Fibroblast of skin of back (primary cell): ENCODE measurements at places on chromosomes 4 and X.

DNA sequence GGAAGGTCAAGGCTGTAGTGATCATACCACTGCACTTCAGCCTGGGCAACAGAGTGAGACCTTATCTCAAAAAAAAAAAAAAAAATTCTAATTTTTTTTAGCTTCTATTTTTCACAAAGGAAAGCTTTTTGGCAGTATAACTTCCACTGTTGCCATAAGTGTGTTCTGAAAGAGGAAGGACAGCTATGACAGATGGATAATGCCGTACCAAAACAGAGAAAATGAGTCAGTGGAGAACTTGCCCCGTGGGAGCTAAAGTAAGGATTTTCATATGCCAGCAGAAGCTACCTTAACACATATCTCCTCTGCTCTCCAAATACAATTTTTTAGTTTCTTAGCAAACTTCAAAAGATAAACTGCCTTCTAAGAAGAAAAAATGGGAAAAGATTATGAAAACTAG is 43.7 kb downstream of the RPS3A start:
- DNase-seq = peak; percentile 12

GRCh38 chr4:174522183-174523024 is at the start of gene HPGD:
TSS of gene HPGD (minus strand) at chr4:174522488. CDS start at chr4:174522451, 37 bp downstream.
- peak; percentile 19 for DNase-seq

DNA sequence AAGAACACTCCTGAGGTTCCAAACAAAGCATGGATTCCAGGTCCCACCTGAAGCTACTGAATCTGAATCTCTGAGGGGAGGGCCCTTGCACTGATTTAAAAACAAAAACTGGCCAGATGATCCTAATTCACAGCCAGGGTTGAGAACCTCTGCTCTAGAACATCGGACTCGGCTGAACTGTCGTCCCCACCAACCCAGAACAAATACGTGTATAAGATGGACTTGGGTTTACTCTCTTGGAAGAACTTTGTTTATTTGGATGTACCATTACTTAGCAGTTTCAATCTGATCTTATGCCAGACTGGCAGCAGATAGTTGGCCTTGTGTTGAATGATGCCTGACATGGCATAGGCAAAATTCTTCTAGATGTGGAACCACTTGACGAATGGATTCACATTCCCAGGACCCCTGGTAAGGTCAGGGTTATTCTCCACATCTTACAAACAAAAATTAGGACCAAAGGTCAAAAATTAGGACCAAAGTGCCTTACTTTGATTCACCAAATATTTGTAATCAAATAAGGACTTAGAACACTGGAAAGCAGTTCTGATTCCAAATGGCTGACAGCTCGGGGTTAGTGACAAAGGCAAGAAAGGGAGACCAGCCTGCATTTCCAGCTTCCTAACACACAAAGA is 29.0 kb downstream of the CHST7 start:
- DNase-seq = no peak

DNA sequence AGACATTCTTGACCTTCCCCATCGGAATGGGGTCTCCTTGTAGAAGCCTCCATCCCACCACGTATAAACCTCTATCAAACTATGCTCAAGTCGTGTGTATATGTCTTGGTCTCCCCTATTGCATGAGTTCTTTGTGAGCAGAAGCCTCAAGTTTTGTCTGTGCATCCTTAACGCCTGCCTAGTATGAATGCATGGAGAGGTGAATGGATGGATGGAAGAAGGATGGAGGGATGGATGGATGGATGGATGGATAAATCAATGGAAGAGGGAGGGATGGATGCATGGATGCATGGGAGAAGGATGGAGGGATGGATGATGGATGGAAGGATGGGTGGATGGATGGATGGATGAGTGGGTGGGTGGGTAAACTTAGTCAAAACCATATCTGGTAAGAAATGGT is 17.0 kb upstream of the CCKAR start:
- no peak for DNase-seq

DNA sequence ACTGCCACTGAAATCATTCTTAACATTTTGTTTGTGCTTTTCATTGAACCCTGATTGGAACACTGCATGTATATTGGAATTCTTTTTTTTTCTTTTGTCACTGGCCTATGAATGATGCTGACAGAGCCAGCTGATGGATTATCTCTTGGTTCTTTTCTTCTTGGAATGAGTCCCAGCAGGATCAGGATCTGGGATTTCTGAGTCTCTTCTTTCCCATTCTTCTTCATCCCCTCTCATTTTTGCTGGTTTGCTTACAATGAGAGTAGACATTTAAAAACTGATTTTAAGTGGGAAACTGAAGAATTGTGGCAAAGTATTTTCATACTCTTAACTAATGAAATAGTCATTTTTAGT is 9.0 kb downstream of the DCUN1D4 start:
- DNase-seq = no peak

DNA sequence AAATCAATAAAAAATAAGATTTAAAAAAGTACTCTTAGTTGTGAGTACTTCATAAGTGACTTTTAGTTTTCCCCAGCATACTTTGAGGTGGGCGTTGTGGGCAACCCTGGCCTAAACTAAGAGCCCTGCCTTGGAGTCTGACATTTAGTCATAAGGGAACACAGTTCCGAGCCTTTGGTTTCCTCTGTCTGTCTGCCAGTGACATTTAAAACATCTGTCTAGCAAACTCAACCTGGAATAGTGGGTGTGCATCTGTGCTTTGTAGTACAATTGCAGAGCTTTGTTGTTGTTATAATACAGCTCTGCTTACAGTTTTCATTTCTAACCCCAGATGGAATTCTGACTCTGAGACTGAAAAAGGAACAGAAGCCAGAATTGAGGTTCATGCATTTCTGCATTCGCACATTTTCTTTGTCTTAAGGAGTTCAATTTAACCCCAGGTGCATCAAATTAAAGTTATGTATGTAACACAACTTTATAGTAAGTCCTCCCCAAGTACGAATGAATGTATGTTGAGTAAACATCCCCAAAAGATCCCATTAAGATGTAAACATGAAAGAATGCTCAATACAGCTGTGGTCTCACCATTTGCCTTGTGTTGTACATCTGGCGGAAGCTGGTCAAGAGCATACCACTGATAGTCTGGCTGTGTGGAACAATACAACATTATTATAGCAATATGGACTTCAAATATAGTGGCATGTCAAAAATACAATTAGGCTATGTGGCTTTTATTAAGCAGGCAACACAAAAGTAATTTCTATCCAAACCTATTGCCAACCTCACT is 25.9 kb downstream of the TNIP3 start:
- DNase-seq = no peak

DNA sequence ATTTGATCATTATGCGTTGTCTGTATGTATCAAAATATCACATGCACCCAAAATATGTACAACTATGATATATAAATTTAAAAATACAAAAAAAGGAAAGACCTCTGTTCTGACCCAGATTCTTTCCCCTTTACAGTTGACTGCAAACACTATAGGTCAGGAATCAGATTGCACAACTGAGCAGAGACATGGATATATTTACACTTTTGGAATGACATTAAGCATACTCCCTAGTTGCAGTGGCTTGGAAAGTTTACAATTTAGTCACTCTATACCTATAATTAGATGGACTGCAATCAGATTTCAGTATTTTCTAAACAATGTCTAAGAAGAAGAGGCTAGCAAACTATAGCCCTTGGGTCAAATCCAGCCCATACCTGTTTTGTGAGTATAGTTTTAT is 98.5 kb upstream of the INPP4B start:
- no peak for DNase-seq

DNA sequence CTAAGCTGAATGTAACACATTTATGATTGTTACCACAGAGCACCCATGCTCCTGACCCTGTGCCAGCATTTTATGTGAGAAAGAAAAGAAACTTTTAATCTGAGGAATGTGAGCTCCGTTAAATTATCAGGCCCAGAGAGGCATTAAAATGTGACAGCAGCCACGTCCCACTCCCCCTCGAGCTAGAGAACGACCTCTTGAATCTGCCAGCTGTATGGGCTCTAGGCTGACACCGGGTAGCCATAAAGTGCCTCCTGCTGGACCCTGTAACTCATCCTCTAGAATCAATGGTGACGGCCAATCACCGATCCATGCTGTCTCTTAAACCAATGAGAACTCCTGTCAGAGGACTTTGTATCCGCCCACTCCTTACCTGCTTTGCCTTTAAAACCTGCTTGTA is 110.2 kb upstream of the ADRA2C start:
- DNase-seq = peak; percentile 13

DNA sequence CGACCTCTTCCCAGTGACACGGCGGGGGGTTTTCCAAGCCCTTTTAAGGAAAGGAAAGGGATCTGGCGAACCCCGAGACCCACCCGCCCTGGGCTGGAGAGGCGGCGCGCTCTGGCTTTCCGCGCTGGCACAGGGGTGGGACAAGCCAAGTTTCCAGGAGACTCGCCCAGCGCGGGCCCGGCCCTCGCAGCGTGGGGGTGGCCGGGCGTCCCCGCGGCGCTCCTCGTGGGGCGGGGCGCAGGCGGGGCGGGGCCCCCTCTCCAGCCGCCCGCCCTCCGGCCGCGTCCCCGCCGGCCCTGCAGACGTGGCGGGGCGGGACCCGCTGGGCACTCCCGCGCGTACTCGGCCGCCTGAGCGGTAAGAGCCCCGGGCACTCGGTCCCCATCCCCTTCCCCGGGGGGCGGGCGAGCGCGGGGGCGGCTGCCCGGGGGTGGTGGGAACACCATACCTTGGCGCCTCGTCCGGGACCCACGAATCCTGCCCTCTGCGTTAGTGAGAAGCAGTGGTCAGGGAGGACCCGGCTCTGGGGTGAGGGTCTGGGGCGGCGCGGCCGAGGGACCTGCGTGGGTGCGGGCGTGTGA is at the start of gene FAM114A1:
Gene FAM114A1, plus strand, starts transcription at position 329 of the 581 bp plus-strand sequence. CDS start 10,273 bp downstream, outside the sequence.
- DNase-seq = peak; percentile 92

- peak; percentile 84 for DNase-seq
Measured at GRCh38 chrX:12974796-12975669, at the start of gene TMSB4X. TSS of gene TMSB4X (plus strand) at chrX:12975110.

DNA sequence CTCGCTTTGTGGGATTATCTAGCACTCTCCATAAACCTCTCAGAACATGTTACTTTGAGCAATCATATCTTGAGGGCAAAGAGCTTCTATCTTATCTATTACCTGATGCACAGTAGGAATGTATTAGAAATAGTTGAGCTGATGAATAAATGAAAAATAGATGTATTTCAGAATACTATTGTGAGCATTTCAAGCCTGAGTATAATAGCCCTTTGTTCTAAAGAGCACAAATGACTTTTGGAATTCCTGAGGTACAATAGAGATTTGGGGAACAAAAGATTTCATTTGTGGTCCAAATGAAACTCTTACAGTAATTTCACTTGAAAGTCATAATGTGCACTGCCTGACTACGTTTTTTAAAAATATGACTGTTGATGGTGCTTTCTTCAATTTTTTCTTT is 159.5 kb downstream of the UGT8 start:
- DNase-seq = no peak

DNA sequence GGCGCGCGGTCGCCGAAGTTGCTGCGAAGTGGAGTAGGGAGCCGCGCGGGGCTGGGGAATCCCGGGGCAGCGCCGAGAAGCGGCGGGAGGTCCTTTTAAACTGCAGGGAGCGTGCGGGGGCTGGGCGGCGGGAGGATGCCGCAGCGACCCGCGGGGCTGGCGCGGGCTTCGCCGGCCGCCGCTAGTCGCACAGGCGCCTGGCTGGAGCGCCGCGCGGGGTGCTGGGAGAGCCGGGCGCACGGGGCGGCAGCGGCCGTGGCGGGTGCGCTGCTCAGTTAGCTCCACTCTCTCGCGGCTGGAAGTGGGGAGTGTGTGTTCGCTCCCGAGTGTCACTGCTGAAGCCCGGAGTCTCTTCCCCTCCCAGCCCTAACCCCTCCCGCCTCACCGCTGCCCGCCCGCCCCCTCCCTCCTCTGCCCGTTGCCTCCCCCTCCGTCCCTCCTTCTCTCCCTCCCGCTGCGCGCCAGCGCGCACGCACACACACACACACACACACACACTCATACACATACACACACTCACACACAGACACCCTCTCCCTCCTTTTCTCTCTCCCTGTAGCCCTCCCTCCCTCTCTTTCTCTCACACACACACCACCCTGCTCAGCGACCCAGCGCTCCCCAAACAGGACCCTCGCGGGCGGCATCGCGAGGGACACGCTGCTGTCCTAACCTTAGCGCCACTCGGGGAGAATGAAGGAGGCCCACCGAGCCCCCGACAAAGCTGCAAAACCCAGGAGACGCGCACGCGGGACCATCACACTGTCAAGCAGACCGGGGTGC is at the start of gene NDNF:
Gene NDNF, minus strand, starts transcription at position 312 of the 780 bp plus-strand sequence. CDS start 26,698 bp downstream, outside the sequence.
- peak; percentile 60 for DNase-seq

DNA sequence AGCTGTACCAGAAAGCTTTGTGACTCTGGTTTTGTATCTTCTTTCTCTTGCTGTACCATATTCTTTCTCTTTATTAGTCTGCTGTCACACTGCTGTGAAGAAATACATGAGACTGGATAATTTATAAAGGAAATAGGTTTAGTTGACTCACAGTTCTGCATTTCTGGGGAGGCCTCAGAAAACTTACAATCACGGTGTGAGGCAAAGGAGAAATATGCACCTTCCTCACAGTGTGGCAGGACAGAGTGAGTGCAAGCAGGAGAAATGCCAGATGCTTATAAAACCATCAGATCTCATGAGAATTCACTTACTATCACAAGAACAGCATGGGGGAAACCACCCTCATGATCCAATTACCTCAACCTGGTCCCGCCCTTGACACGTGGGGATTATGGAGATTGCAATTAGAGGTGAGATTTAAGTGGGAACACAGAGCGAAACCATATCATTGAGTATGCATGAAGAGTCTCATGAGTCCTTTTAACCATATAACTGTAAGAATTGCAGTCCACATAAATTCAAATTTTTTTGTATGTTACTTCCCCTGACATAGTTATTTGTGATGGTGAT is 67.4 kb upstream of the INPP4B start:
- peak; percentile 18 for DNase-seq

DNA sequence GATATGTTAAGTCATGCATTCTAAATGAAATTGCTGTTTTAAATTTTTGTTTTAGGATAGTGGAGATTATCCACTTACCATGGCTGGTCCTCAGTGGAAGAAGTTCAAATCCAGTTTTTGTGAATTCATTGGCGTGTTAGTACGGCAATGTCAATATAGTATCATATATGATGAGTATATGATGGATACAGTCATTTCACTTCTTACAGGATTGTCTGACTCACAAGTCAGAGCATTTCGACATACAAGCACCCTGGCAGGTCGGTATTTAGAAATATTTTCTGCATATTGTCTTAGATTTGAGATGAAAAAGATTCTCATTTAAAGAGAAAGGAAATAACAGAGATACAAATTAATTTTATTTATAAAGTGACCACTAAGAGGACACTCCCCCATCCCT is 83.6 kb downstream of the STAG2 start:
- no peak for DNase-seq

DNA sequence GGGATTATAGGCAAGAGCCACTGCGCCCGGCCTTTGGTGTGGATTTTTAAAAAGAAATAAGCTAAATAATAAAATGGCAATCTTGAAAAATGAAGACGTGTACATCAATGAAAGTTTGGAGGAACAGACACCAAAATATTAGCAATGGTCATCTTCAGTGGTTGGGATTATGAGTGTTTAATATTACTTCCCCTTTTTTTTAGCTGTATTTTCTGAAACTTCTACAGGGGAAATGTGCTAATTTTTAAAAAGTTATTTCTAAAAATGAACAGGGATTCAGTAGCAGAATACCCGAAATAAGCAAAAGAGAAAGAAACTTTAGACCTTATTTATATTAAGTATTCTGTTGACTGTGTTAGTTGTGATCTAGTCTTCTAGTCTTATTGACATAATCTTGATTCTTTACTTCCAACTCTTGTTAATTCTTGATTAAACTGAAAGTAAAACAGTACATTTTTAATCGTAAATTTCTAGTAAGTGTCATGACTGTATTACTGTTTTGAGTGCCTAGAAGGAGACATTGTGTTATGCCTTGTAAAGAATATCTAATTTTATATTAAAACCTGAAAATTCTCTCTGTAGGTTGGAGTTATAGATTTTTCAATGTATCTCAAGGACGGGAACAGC is 51.3 kb downstream of the RUFY3 start:
- DNase-seq = no peak

GRCh38 chr4:107246761-107247160 is 210.6 kb upstream of the DKK2 start:
- DNase-seq = no peak
